OCI-LY7 (cell line): ENCODE measurements at places on chromosomes 4 and X.

DNA sequence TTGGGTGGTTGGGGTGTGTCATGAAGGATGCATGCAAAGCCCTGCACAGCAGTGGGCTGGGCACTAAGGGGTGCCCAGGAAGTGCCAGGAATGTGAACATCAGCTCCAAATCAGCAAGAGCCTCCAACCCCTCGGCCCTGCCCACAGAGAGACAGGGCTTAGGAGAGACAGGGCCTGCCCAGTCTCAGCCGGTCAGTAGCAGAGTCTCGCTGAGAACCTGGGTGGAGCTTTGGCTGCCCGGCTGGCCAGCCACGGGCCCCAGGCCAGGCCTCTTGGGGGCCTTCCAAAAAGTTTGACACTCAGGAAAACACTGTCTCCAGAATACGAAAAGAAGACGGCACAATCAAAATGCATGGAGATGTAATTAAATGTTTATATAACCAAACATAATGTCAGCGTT lies 4.3 kb upstream of the MXD4 start:
- DNase-seq = no peak

GRCh38 chr4:78293348-78293747 lies 236.2 kb downstream of the FRAS1 start:
- no peak for DNase-seq

DNA sequence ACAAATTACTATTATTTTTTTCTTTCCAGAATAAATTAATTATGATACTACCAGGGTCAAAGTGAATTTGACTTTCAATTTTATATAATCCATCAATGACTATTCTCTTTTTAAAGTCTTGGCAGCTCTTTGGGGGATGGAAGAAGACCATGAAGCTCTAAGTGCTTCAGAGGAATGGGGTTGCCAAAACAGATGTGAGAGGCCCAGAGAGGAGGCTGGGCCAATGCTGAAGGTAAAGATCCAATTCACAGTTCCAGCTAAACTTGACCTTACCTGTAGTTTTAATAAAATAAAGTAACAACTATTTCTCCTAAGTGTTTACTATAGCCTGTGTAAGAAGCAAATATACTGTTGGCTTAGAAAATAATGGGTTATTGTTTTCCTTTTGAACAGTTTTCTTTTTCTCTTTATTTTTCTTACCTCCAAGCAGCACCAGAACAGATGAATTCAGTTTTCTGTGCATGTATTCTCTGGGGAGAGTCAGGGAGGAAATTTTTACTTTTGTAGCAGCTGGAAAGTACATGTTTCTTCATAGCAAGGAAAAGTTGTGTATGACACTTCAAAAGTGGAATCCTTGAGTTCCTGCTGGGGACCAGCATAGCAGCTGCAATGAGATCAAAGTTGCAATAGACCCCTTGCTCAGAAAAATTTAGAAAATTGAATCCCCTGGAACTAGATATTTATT lies 104.9 kb downstream of the CEP44 start:
- no peak for DNase-seq

GRCh38 chr4:116444117-116444516 lies 641.3 kb downstream of the TRAM1L1 start:
- DNase-seq = no peak
